ENCODE measurements at places on chromosomes 13 and 19.

GRCh38 chr13:109126891-109127641 lies 497.7 kb downstream of the MYO16 start:
- DNase-seq: no peak

- DNase-seq: no peak
These were observed 379.4 kb downstream of the KLF12 start for GRCh38 chr13:73754727-73755292.

DNA sequence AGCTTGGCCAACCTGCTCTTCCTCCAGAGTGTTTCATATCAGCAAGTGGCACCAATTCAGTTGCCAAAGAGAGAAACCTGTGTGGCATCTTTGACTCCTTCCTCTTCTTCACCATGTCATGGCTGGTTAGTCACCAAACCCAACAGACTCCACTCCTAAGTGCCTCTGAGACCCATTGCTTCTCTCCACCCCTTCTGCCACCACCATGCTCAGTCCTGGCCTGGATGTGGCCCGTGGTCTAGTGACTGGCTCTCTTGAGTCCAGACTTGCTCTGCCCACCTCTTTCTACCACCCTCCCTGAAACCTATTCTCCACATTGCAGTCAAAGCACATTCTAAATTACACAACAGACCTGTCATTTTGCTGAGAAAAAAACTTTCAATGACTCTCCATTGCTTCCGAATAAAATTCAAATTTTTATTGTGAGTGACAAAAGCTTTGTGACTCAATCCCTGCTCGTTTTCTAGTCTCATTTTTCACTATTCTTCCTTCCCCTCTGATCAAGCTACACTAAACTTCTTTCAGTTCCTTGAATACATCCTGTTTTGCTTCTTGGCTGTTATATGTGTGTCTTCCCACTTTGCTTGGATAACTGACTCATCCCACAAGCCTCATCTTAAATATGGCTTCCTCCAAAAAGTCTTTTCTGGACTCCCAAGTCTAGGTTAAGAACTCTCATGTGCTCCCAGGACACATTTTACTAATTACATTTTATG lies 12.0 kb upstream of the TNFSF11 start:
- DNase-seq: no peak

DNA sequence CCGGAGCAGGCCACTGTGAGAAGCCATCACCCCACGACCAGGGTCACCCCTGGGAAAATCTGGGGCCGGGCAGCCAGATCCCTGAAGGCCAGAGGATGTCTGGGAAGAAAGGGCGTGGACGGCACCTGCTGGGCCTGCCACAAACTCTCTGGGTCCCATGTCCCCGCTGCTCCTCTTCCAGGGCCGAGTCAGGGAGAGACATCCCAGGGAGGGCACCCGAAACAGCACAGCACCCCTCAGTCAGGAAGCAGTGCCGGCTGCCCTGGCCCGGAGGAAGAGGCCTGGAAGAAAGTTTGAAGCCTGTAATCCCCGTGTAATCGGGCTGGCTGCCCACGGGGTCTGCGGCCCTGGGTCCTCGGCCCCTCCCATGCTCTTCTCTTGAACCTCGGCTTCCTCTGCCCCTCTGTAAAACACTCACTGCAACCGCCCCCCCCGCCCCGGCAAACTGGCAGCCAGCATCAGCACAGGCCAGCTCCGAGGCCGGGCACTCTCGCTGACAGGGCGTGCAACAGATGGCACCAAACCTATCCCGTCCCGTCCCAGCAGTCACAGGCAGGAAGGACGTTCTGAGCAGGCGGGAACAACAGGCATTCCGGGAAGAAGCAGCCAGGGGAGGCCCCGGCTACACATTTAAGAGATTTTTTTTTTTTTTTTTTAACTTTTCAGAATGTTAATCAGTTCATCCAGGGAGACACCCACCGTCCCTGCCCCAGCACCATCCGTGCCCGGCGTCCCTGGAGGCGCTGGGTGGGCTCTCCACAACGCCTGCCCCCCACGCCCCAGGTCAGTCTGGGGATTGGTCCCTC lies 1.5 kb downstream of the SBNO2 start:
- DNase-seq: peak; percentile 76

DNA sequence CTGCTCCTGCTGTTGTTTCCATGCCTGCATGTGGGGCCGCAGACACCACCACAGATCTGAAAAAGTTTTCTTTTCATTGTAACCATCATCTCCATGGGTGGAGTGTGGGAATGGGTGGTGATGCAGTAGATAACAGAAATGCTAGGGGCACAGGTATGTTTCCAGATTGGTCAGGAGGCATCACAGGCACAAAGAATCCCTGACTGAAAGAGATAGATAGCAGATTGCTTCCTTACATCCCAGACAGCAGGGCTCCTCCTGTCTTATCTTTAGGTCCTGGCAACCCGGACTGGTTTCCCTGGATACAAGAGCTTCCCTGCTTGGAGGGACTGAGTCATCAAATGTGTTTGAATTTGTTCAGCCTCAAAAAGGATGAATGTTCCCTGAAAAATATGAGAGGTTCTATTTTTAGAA lies 1937.6 kb downstream of the PCDH9 start:
- no peak for DNase-seq

DNA sequence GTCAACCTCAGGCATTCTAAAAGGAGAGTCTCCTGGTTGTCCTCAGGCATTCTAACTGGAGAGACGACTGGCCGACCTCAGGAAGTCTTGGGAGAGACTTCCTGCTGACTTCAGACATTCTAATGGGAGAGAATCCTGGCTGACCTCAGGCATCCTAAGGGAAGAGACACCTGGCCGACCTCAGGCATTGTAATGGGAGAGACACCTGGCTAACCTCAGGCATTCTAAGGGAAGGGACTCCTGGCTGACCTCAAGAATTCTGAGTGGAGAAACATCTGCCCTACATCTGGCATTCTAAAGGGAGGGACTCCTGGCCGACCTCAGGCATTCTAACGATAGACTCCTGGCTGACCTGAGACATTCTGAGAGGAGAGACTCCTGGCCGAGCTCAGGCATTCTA lies 1353.3 kb downstream of the UQCRFS1 start:
- no peak for DNase-seq

- DNase-seq: peak; percentile 90
These were observed 17.7 kb upstream of the SPACA4 start for GRCh38 chr19:48588670-48589401.

GRCh38 chr19:42248270-42249148 lies 6.1 kb upstream of the GSK3A start:
- no peak for DNase-seq

GRCh38 chr19:4851551-4852290 lies 15.7 kb downstream of the PLIN3 start:
- DNase-seq: peak; percentile 73

DNA sequence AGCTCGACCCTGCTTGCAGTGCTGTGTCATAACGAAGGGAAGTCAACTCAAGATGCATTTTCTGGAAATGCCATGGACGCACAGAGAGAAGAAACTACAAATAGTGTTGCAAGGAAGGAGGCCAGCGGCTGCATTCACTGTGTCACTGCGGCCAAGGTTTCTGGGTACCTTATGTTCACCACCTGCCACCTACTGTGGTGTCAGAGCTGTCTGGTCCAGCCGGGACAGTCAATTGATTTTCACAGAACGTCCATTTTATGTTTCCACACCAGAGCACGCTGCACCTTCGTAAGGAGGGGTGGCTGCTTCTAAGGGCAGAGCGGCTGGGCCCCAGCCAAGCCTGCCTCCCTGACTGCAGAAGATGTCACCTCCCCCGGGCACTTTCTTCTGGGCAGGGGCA lies 17.7 kb downstream of the TSHZ3 start:
- no peak for DNase-seq

DNA sequence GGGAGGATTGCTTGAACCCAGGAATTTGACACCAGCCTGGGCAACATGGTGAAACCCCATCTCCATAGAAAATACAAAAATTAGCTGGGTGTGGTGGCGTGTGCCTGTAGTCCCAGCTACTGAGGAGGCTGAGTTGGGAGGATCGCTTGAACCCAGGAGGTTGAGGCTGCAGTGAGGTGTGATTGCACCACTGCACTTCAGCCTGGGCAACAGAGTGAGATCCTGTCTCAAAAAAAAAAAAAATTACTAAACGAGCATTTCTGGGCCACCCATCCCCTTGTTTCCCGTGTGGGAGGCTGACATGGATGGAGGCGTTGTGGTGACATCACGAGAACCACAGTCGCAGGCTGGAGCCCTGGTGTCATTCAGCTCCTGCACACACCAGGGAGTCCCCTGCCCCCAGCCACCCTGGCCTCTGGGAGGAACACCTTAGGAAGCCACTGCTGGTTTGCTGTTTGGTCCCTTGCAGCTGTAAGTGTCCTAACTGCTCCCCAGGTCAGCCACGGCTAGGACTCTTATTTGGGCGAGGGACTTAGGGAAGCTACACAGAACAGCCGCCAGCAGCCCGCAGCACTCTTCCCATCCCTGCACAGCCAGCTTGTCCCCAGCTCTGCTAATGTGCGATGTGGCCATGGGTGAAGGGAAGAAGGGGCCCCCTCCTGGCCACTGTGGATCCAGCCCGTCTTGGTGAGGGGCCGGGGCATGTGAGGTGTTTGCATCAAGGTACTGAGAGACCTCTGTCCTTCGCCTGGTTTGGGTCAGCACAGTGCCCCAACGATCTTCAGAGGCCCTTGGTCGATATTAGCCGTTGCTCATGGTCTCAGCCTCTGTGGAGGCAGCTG lies 12.7 kb downstream of the NKPD1 start:
- DNase-seq: no peak

GRCh38 chr19:34348899-34349487 lies 16.0 kb upstream of the GPI start:
- DNase-seq: no peak

DNA sequence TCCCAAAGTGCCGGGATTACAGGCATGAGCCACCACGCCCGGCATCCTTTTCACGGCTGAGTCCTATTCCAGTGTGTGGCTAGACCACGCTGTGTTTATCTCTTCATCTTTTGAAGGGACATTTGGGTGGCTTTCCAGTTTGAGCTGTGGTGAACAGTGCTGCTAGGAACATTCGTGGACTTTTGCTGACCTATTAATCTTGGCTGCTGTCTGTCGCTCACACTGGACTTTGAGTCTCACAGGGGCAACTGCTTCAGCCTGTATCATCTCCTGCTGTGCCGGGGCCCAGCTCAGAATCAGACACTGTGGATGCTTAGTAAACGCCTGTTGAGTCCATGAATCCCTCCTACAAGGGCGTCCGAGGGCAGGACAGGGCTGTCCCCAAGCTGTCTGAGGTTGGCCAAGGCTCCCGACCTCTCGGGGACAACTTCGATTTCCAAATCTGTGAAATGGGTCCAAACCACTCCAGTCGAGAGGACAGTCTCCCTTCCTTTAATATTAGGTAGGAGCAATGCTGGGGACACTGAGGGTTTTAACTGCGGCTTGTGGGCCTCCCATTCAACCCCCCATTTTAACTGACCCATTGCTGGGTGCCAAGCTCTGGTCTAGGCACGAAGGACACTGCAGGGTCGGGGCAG lies 48.4 kb downstream of the SMIM24 start:
- no peak for DNase-seq

GRCh38 chr19:15449620-15450527 lies at the start of gene WIZ:
Gene WIZ (minus strand): TSS chr19:15449956. CDS start chr19:15448307, 1,649 bp downstream.
- DNase-seq: peak; percentile 93

DNA sequence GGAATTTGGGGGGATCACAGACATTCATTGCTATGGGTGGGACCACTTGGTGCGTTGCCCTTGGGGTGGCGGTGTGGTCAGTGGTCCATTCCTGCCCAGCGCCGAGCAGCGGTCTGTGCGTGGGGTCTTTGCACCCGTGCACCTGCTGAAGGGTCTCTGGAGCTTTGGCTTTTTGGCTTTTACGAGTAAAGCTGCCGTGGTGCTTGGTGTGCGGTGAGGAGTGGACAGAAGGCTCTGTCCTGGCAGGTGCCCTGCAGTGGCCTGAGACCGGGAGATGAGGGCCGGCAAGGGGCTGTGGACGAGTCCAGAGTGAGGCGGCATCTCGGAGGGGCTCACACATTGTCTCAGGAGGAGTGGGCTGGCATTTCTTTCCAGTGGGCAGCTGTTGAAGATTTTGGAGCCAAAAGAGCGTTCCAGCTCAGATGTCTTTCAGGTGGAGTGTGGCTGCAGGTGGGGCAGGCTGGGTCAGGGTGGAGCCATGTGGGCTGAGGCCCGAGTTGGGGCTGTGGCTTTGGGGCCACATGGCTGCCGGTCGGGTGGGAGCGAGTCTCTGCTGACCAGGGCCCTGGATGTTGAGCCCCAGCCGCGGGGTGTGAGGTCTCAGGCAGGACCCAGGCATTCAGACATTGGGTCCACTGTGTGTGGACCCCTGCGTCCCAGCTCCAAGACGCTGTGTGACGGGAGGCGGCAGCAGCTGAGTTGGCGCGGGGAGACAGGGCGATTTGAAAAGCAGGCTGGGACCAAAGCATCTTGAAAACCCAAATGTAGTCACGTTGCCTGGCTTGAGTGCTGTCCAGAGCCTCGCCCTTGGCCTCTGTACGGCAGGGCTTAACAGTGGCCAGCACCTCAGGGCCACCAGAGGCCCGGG lies 11.7 kb downstream of the GNA11 start:
- DNase-seq: no peak

- DNase-seq: no peak
These were observed 6.6 kb upstream of the FBXW9 start for GRCh38 chr19:12703046-12703445.

- no peak for DNase-seq
These were observed 82.4 kb upstream of the STARD13 start for GRCh38 chr13:33367926-33368325.

GRCh38 chr13:111873676-111874178 lies 193.2 kb upstream of the SOX1 start:
- no peak for DNase-seq

DNA sequence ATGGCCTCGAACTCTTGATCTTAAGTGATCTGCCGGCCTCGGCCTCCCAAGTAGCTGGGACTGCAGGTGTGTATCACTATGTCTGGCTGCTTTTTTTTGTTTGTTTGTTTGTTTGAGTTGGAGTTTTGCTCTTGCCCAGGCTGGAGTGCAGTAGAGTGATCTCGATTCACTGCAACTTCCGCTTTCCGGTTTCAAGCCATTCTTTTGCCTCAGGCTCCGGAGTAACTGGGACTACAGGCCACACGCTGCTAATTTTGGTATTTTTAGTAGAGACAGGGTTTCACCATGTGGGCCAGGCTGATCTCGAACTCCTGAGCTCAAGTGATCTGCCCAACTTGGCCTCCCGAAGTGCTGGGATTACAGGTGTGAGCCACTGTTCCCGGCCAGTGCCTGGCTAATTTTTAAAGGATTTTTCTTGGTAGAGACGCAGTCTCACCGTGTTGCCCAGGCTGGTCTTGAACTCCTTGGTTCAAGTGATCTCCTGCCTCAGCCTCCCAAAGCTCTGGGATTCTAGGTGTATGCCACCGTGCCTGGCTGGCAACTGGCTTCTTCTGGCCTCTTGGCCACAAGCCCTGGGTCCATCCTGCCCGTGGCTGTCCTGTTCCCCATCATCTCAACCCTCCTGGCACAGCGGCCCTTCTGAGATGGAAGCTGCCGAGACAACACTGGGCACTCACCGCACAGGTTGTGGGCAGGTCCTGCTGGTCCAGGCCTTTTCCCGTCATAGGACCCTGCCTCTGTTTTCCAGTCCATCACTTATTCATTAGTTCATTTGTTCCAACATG lies 11.5 kb downstream of the TECR start:
- no peak for DNase-seq
